ENCODE measurements at places on chromosomes 16 and 17.

DNA sequence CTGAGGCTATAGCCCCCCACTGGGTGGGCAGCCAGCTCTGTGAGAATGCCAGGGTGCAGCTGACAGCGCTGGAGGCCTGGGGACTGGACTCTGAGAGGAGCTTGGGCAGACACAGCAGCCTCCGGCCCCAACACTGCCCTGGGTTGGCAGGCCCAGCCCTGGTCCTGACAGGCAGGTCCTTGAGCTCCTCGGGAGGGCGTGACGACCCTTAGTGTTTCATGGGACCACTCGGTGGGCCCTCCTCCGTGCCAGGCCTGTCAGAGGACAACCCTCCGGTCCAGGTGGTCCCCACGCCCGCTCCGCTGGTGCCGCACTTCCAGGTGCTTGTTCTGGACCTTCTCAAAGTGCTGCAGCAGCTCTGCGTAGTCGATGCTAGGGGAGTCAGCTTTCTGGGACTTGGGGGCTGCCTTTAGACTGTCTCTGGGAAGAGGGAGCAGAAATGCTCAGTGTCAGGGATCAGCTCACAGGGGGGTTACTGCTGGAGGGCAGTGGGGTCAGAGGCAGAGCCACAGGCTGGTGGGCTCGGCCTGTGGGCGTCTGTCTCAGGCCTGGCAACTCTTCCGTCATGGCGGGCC lies 1.9 kb upstream of the MTSS2 start:
- DNase-seq = no peak

GRCh38 chr16:54204756-54205155 lies 81.8 kb downstream of the IRX3 start:
- no peak for DNase-seq

- no peak for DNase-seq
These were observed 616.9 kb upstream of the SOX9 start for GRCh38 chr17:71503710-71504465.

DNA sequence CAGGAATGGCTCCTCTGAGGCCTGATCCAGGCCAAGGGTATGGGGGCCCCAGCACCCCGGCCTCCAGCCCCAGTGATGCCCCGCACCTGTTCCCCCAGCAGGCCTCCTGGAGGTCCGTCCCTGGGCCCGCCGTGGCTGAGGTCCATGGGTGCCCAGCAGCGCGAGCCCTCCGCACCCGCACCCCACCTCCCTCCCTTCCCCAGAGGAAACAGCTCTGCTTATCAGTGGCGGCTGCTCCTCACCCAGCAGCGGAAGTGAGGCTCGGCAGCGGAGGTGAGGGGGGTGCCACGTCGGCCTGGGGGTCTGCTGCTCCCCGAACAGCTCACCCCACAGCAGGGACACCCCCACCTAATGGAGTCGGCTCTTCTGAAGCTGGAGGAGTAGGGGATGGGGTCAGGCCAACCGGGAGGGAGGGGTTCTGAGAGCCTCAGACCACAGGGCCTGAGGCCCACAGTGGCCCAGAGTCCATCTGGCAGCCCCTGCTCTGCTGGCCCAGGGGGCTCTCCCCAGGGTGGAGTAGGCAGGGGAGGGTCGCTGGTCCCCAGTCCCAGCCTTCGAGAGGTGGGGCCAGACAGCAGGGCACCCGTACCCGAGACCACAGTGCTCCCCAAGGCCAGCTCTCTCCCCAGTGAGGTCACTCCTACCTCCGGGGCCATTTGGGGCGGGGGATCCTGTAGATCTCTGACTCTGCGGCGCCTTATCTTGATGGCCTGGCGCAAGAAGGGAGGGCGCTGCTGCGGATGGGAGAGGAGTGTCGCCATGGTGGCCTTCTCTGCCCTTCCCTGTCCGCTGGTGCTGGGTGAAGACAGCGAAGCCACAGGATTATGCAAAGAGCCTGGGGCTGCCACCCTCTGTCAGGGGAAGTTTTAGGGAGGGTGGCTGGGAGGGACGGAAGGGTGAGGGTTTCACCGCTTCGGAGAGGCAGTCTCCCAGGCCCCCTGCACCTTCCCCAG lies at the start of gene UNC13D:
Gene UNC13D (minus strand): TSS at position 828 of the 953 bp plus-strand sequence. CDS start 67 bp downstream, at position 761.
- DNase-seq = no peak

DNA sequence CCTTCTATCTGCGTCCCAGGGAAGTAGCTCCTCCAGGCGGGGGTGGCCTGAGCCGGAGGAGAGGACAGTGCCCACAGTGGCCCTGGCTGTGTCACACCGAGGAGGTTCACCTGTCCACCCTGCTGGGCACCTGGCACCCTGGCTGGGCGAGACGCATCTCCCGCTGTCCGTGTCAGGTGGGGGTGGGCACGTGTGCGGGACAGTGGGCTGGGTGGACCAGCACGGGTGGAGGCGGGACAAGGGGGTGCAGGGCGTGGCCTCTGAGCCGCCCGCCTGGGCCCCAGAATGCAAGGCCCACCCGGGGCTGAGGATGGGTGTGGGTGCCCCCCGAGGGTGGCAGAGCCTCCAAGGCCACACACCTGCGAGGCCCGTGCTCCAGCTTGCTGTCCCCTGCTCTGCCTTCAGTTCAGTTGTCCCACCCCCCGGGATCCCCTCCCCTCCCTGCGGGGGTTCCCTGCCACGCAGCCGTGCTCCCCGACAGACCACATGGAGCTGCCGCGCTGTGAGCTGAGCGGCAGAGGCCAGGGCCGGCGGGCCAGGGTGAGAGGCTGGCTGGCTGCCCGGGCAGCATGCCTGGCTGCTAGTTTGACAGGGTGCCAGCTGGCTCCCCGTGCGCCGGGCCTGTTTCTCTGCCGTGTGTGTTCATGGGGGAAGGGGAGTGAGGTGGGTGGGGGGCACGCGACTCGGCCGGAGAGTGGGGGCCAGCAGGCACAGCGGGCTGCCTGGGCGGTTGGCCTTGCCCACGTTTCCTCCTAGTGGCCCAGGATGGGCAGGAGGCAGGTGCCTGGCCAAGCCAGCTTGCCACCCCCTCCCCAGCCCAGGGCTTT lies 33.9 kb downstream of the BAHCC1 start:
- peak; percentile 65 for DNase-seq

- peak; percentile 45 for DNase-seq
These were observed 13.8 kb downstream of the KCTD19 start for GRCh38 chr16:67312719-67313118.

GRCh38 chr17:72429066-72429638 lies 308.3 kb downstream of the SOX9 start:
- DNase-seq = no peak

GRCh38 chr16:10387188-10387617 lies 1.3 kb downstream of the ATF7IP2 start:
- no peak for DNase-seq

- DNase-seq = no peak
These were observed 362 bp downstream of the KLHDC4 start for GRCh38 chr16:87765473-87765775.

DNA sequence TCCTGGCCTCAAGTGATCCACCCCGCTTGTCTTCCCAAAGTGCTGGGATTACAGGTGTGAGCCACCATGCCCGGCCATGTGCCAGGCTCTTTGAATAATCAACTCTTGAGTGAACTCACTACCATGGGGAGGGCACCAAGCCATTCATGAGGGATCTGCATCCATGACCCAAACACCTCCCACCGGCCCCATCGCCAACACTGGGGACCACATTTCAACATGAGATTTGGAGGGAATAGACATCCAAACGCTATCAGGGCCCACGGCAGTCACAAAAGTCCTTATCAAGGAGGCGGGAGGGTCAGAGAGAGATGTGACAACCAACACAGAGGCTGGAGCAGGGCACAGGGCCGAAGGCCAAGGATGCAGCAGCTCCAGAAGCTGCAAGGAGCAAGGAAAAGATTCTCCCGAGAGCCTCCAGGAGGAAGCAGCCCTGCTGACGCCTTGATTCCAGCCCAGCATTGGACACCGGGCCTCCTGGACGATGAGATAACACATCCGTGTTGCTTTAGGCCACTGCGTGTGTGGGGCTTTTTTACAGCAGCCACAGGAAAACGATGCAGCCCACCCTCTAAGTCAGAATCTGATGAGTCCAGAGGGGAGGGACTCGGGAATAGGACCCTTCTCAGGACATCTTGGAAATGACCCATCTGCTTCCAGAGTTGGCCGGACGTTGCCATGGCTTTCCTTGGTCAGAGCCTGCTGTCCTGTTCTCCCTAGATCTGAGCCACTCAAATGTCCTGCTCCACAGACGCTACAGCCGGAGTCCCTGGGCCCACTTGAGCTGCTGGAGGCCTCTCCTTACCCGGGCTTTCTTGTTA lies 47.3 kb upstream of the CMIP start:
- DNase-seq = no peak

GRCh38 chr17:17305281-17305801 lies 2.2 kb downstream of the NT5M start:
- DNase-seq = no peak

GRCh38 chr16:7964744-7965143 lies 625.6 kb downstream of the TMEM114 start:
- no peak for DNase-seq

- no peak for DNase-seq
These were observed 24.0 kb upstream of the RHBDL3 start for GRCh38 chr17:32241640-32242039.

GRCh38 chr17:10812674-10813073 lies 8.8 kb upstream of the TMEM238L start:
- no peak for DNase-seq

DNA sequence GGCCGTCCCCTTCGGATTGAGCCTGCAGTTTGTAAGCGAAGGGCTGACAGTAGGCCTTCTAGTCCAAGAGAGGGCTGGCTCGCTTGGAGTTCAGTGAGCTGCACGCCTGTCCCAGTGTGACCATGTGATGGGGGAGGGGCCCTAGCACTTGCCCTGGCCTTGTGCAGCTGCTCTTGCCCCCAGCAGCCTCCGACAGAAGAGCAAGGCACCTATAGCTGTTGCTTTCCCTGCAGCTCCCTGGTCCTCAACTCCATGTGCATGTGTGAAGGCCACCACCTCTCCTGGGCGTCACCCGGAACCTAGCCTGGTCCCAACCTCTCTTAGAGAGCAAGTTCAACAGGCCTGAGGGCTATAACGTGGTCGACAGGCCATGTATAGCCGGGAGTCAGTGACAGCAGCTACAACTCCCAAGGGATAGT lies 5.6 kb downstream of the SPHK1 start:
- DNase-seq = no peak

DNA sequence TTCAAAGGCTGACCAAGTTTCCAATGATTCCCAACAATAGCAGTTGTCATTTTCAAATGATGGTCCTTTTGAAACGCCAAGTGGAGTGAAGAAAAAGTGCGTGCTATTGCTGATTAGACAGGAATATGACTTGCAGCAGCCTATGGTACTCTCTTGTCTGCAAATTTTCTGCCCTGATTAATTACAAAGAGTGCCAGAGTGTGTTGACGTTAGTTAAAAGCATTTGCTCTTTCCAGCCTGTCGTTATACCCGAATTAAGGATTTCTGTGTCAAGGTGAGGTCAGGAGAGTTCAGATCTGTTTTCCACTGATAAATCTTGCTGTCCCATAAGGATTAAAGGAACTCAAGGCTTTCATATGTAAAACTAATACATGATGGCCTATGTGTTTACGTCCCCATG lies 75.0 kb upstream of the ADAMTS18 start:
- no peak for DNase-seq

DNA sequence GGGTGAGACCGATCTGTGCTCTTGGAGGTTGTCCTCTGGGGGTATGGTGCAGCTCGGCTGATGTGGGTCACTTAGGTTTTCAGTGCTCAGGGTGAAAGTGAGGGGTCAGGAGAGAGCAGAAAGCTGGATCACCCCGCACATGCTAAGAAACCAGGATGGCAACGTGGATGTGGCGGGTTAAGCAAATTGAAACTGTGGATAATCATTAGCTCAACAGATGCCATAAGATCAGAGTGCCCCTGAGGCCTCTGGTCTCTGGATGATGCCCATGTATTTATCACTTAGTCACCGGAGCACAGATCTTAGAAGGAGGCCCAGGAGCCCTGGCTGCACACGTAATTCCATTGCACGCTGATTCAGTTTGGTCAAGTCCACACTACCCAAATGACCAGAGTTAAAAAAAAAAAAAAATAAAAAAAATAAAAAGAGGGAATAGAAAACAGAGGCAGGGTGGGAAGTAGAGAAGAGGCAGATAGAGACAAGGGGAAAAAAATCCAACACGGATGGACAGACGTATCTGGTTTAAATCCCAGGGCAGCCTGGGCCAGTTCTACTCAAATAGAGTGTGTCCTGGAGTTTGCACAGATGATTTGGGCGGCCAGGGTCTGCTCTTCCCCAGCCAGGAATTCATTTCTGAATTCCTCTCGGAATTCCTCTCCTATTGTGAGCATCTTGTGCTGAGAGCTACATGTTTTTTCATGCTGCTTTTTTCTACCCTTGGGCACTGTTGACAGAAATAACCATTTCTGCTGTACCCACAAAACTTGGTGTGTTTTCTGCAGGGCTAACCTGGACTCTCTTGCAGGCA lies 378.3 kb downstream of the CPPED1 start:
- DNase-seq = no peak

DNA sequence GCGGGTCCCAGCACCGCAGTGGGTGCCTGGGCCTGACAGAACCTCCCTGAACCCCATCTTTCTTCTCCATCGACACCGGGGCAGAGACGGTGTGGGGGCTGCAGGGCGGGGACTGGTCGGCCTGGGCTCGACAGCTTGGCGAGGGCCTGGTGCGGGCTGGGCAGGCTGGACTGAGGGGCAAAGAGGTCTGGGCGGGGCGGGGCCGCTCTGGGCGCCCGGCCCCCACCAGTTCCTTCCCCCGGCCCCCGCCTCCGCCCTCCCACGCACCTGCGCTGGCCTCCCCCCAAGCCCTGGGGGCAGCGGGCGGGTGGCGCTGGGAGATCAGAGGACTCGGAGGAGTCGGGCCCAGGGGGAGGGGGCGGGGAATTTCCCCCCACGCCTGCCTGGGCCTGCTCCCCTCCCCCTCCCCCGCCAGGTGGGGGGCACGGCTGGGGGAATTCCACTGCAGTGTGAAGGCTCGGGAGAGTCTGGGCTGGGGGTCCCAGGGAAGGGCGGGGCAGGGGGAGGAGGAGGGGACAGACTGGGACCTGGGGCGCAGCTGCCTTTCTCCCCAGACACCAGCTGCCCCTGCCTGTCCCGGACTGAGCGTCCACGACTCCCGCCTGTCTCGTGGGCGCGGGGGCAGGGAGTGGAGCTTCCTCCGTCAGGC lies 877 bp upstream of the KREMEN2 start:
- DNase-seq = no peak

- no peak for DNase-seq
These were observed 14.5 kb downstream of the ZFHX3 start for GRCh38 chr16:73033271-73033998.

DNA sequence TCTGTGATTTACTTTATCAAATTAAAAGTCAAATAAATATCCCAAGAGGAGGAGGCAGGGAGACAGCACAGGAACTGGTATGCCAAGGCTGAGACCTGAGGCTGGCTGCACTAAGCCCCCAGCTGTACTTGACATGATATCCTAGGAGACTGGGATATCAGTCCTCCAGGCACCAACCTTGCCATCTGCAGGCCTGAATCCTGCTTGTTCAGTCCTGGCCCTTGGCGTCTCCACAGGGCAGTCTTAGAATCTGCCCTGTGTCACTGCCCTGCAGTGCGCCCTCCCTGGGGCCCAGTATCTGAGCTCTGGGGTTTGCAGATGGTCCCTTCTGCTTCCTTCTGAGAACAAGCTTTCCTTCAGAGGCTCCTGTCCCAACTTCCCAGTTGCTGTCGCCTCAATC lies 75.9 kb downstream of the HS3ST3A1 start:
- no peak for DNase-seq
